EH (cell line): ENCODE measurements at places on chromosomes 12 and 14.
A peak's percentile ranks its signal among the peaks of the same experiment; 100 is the strongest.

DNA sequence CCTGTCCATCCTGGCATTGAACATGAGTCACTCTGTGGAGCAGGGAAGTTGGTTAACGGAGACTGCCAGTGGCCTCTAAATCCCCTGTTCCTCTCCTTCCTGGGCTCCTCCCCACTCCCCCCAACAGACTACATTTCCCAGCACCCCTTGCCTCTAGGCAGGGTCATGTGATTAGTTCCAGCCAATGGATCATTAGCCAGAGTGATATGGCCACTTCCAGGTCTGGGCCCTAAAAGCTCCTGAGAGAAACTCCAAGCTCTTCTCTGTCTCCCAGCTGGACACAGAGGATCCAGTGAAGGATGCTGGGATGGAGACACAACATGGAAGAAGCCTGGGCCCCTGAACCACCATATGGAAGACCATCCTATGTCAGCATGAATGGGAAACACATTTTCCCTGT lies 54.4 kb upstream of the RFLNA start:
- peak; percentile 29 for DNase-seq

DNA sequence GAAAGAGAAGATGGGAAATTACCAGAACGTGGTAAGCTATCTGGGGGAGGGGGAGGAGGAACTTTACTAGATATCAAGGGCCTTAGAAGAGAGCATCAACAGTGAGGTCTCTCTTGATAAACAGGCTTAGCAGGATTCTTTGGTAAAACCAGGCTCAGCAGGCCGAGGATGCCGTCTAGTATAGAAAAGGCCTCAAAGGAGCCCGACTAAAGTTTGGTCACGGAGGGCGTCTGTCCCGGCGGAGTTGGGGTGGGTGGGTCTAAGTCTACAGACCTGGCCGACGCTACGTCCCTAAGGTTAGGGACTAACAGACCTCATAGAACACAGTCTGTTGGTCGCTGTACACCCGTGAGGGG lies 538 bp upstream of the TIGAR start:
- no peak for DNase-seq

DNA sequence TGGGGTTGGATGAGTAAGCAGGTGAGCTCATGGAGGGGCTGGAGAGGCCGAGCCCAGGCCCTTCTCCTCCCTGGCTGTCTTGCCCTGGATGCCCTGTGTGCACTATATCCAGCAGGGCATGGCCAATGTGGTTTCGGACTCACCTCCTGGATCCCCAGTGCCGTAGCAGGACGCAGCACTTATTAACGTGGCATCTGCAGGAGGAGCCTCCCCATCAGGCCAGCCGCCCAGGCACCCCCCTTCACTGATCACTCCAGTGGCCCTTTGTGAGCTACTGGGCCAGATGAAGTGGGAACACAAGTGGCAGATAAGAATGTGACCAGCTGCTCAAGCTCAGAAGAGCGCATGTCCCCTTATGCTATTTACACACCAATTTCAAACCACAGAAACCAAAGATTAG lies 43.1 kb upstream of the DICER1 start:
- no peak for DNase-seq

DNA sequence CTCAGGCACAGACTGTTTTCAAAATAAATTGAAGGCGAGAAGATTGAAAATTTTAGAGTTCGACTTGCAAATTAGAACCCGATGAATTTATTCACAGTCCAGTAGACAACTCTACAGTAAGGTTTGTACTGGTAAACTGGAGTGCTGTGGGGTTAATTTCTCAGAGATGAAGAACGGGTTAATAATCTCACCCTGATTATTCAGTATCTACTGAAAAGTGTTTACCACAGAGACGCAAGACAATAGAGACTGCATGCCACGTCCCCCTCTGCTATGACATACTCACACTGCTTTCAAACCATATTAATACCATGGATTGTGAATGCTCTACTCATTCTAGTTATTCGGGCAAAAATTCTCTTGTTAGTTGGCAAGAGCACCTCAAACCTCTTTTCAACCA lies 36.1 kb downstream of the CFL2 start:
- no peak for DNase-seq

DNA sequence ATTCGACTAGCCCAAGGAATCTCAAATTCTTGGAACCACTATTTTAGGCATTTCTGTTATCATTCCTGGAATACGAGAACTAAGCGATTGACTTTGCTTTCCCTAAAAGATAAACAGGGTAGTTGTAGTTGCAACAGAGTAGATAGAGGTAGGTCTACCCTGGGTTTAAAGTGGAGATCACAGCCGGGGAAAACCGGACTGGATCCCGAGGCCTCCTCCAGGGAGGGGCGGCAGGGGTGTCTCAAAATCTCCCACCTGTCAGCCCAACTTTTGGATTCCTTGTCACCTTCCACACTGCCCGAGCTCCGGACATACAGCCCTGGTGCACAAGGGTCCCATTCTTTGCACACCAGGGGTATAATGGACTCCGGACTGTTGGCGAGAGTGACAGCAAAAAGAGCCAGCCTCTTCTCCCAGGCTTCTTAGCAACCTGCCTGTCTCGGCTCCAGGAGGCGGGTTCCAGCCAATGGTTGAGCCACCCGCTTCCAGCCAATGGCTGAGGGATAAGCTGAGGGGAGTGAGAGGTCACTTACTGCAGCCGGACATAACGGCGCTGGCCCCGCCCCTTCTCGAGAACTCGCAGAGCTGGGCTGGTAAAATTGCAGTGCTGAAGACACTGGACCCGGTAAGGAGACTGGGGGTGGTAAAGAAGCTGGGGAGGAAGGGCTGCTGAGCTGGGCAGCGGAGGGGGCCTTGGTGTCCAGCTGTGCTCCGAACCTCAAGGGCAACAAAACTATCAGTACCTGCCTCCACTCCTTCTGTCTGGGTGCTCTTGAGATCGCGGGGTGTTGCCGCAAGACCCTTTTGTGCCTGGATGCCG lies at the start of gene SUOX:
TSS of gene SUOX (plus strand) at position 562 of the 820 bp plus-strand sequence. CDS start 4,946 bp downstream, outside the sequence.
- peak; percentile 98 for DNase-seq

GRCh38 chr12:54298904-54299303 lies 1.9 kb downstream of the NFE2 start:
- DNase-seq, result no peak

GRCh38 chr12:99824900-99825542 lies 159.7 kb downstream of the ANKS1B start:
- DNase-seq, result peak; percentile 13

DNA sequence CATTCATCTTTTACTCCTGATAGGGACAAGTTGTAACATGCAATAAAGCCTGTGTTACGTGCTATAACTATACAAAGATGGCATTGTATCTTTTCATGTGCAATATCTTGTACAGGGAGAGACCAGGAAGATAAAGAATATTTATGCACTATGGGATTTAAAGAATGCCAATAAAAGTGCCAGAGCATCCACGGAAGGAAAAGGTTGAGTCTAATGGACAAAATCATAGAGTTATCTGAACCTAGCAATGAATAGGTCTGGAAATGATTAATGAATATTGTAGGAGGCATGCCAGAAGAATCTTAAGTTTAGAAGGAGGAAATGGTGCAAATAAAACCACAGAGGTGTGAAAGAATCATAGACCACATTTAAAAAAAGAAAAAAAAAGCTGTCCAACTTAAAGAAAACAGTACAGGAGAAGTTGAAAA lies 263.9 kb downstream of the KCNC2 start:
- no peak for DNase-seq

DNA sequence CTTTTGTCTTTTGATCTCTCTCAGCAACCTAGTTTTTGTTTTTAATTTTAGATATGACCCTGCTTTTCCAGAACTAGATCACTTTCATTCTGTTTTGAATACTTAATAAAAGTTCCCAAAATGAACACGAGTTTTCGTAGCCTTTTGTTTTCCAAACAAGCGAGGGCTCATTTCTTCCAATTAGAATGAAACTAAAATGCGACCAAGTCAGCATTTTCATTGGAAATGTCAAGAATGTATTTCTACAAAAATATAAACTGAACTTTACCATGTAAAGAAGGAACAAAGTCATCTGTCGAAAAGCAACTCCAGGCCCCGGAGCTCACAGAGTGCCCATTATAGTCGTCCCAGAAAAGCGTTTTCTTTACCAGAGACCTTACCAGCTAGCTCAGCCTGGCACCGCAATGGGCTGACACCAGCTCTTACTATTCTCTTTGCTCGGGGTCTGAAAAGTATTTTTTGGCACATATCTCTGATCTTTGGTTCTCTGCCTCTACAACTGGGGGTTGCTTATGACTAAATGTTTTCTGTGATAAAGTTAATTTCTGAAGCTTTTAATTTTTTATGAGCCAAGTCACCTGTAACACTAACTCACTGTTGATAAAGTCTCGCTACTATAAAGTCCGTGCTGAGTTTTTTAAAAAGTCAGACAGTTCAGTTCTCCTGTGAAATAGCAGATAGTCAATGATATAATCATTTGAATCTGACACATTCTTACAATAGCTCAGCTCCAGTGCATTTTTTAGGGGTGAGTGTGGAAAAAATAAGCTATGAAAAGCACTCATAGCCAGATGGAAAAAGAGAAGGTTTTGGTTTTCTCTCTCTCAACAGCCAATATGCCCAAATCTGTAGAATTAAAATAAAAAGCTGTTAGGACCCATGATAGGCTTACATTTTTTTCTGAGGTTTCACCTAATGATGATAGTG lies 43.4 kb downstream of the SAMD4A start:
- DNase-seq, result peak; percentile 83

DNA sequence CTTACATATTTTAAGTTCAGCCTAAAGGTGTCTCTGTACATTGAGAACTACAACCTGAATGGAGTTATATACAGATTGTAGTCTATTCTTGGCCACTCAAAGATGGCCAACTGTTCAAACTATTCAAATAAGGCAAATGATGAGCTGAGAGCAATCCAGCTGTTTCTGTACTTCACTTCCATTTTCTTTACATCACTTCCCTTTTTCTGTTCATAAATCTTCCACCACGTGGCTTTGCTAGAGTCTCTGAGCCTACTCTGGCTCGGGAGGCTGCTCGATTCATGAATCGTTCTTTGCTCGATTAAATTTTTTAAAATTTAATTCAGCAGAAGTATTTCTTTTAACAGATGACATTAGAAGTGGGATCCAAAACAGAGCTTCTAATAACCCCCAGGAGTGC lies 879.7 kb downstream of the GALC start:
- DNase-seq, result no peak

- peak; percentile 78 for DNase-seq
Observed at GRCh38 chr12:104049278-104049902, 597 bp downstream of the GLT8D2 start.

DNA sequence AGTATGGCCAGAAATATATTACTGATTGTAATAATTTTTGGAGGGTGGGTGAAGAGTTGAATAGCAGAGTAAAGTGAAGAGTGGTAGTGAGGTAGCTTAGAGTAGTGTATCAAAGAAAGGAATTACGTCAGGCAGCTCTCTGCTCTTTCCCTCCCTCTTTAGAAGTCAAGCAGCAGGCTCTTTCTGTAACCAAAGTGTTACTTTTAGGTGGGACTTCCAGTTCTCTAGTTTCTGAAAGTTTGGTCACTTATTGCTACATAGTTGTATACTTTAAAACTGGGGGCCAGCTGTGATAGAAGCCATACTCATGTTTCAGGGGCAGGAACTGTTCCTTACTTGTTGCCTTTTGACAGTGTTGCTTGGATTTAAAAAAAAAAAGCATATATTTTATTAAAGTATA lies 30.6 kb downstream of the ATF7IP start:
- DNase-seq, result no peak

GRCh38 chr12:31970199-31970598 lies 11.0 kb downstream of the RESF1 start:
- no peak for DNase-seq

DNA sequence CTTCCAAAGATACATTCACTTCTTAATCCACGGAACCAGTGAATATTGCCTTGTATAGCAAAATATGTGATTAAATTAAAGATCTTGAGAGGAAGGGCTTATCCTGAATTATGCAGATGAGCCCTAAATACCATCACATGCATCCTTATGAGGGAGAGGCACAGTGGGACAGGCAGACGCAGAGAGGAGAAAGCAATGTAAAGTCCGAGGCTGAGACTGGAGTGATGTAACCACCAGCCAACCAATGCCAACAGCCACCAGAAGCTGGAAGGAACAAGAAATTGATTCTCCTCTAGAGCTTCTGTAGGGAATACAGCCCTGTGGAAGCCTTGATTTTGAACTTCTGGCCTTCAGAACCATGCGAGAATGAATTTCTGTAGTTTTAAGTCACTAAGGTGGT lies 44.5 kb upstream of the COCH start:
- no peak for DNase-seq

DNA sequence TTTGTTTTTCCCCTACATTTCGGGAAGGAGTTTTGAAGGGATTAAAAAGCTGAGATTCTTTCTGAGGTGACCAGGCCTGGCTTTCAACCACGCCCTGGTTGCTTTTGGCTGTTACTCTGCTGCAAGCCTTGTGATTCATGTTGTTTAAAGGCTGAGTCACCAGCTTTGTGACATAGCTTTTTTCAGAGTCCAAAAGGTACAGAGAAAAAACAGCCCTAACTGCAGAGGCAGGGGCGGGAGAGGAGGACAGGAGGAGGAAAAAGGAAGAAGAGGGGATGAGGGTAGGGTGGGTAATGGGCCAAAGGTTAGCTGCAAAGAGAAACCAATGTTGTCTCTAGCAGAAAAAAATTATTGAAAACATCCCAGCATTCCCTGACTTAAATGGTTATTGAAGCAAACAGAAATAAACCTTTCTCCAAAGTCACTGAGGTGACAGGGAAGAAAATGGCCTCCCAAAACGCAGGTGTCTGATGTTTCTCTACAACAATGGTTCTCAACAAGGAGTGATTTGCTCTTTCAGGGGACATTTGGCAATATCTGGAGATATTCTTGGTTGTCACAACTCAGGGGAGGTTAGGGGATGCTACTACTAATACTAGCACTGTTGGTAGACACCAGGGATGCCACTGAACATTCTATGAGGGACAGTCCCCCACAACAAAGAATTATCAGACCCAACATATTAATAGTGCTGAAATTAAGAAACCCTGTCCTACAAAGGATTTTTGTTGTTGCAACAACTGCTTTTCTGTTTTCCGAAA lies 2.1 kb upstream of the UBC start:
- DNase-seq, result peak; percentile 93

DNA sequence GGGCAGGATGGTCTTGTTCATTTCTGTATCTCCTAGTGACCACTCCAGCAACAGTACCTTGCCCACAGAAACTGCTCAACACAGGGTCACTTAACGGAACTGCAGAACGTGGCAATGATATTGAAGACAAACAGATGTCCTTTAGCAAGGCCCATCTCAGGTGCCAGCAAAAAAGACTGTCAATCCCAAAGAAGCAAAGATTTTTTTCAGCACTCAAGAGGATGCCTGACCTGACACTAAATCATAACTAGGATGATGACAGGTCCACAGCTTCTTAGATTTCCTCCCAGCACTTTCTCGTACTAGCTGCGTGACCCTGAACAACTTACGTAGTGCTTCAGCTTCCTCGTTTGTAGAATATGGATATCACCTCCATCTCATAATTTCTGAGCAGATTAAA lies 39.4 kb downstream of the ATP2B1 start:
- no peak for DNase-seq

- peak; percentile 80 for DNase-seq
Observed at GRCh38 chr12:120538281-120539156, 4.4 kb downstream of the RNF10 start.

GRCh38 chr12:59499774-59500173 lies 96.1 kb upstream of the SLC16A7 start:
- no peak for DNase-seq

DNA sequence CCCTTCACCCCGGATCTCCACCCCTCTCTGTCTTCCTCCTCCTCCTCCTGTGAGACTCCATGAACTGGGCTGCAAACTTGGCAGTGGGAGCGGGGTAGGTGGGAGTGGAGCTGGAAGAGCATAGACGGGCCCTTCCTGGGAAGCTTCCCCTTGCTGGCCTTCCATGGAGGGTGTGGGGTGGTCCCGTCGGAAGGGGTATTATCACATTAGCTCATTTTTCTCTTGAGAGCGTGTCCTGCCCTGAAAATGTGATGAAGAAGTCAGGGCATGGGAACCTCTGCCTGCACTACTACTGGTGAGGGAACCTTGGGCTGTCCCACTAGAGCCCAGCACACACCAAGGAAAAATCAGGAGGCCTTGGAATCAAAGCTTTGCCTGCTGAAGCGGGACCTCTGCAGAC lies 66.5 kb downstream of the CACNA1C start:
- DNase-seq, result no peak
